Stimulated activated naive CD4-positive, alpha-beta T cell treated with Interleukin-2 at 50 U/mL for 16 hours (primary cell): ENCODE measurements at places on chromosomes 6 and 20.

- DNase-seq: no peak
These were observed 244.2 kb downstream of the EPM2A start for GRCh38 chr6:145491126-145491525.

DNA sequence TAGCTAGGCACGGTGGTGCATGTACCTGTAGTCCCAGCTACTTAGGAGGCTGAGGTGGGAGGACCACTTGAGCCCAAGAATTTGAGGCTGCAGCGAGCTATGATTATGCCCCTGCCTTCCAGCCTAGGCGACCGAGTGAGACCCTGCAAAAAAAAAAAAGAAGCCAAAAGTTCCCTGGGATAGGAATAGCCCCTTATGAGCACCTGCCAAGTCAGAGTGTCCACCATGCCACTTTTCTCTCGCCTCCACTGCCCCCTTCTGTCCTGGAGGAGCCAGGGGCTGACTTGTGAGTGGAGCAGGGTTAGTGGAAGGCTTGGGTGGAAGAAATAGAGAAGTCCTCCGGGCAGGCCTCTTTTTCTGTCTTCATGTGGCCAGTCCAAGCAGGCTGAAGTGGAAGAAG, 12.1 kb upstream of the DDX27 start:
- no peak for DNase-seq

DNA sequence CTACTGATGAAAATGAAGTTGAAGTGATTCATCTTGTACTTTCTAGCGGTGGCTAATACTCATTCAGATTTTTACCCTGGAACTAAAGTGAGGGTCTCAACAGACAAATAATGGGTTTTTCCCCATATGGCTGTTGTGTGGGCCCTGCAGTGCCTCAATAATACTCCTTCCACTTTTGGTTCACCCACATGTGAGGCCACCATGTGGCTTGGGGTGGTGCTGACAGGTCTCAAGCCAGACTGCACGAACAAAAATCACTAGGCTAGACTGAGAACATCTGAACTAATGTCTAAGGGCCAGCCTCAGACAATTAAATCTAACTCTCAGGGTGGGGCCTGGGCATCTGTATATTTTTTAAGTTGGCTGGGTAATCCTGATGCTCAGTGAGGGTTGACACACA, 7.9 kb upstream of the COL12A1 start:
- no peak for DNase-seq

DNA sequence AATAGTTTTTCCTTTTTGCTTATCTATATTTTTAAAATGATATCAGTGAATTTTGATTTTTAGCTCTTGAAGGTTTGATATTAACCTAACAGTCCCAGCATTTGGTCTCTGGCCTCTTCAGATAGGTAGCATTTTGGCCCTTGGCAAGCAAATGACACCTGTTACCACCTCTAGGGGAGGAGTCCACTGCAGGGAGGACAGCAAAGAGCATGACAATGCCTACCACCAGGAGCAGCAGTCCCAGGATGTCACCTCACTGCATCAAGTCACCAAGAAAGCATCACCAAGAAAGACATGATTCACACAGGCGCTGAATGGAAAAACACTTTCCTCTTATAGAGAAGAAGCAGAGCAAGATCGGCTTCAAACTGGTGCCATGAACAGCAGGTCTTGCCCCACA, 224.3 kb downstream of the UBE3D start:
- no peak for DNase-seq
